ENCODE measurements at places on chromosomes 4 and X.

GRCh38 chr4:48372272-48372671 is 30.9 kb downstream of the SLAIN2 start:
- DNase-seq: no peak

DNA sequence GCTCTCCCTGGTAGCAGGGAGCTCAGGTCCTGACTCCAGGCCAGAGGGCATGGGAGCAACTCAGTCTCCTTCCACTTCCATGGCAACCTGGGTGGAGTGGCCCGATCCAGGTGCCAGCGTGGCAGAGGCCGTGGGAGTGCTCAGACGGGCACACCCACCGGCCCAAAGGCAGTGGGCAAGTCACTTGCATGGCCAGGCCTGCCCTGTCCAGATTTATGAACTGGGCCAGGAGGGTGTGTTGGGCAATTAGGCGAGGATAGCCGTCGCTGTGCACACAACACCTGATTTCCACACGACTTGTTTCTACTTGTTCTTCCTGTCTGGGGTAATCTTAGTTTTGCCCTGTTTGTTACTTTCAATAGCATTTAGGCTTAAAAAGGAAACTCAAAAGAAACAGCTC is 55.5 kb upstream of the NYX start:
- no peak for DNase-seq

DNA sequence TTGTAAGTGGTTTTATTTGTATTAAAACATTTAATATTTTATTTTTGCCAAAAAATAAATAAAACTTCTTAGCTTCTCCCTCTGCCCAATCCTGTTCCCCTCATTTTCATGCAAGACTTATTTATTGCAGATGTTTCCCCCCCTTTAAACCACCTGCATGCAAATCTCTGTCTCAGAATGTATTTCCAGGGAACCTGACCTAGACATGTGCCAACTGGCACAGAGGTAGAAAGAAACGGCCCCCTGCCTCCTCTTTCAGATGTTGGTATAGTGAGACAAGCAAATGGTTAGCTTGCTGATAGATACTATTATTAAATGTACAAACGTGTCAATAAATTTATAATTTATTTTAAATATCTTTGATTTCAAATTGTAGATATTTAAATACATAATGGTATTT is 47.1 kb downstream of the KLF3 start:
- no peak for DNase-seq

GRCh38 chrX:2958199-2958598 is 29.1 kb upstream of the ARSD start:
- DNase-seq: no peak

GRCh38 chr4:77159806-77160205 is 2.8 kb downstream of the CCNG2 start:
- no peak for DNase-seq

- DNase-seq: no peak
Measured at GRCh38 chr4:146654687-146655520, 16.2 kb downstream of the POU4F2 start.

DNA sequence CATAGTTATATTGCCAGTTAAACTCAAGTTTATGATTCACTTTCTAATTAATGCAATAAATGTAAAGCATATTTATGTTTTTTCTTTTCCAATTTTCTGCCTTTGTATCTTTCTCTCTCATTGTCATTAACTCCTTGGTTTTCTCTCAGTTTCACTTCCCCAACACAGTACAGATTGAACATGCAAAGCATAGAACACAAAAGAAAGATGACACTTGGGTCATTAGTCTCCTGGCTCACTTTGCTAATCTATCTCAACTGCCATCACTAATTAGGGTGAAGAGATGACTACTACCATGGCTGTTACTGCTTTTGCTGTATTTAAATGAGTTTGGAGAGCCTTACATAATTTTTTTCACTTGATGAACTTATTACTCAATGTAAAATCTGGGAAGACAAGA is 12.3 kb upstream of the NAA11 start:
- no peak for DNase-seq

- DNase-seq: no peak
Measured at GRCh38 chrX:14941301-14941700, 68.1 kb downstream of the MOSPD2 start.

- DNase-seq: peak; percentile 91
Measured at GRCh38 chr4:1856071-1856942, at the start of gene LETM1. LETM1 (minus strand) TSS chr4:1856156; CDS start chr4:1855950, 206 bp downstream.

- DNase-seq: no peak
Measured at GRCh38 chr4:156974264-156974663, 2.7 kb upstream of the PDGFC start.

DNA sequence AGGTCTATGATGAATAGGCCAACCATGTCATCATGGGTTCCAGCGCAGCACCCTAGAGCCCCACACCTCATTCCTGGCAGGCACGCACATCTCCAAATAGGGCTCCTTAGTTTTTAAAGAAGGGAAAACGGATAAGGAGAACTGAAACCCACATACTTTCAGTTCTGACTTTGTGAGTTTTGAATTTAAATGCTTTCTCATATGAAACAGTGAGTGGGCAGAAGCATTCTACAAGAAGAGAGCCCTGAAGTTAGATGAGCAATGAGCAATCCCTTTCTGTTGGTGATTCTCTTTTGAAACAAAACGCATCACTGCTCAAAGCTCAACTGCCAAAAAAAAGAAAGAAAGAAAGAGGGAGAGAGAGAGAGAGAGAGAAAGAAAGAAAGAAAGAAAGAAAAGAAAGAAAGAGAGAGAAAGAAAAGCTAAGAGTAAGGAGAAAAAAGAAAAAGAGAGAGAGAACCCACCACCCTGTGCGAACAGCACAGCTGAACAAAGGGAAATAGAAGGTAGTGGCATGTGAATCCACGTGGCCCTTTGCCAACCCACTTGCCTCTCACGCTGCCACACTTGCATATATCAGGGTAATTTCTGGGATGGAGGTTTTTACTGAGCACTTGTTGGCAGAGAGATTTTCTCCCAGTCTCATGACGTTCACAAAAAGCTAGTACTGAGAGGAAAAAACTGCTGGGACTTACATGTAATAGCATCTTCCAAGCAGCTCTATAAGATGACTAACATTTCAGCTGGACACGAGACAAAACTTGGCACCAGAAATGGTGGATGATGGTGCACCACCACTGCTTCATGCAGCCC is 31.0 kb downstream of the TMSB4X start:
- DNase-seq: no peak

- DNase-seq: no peak
Measured at GRCh38 chrX:82648062-82648461, 860.0 kb upstream of the POU3F4 start.

GRCh38 chrX:121755541-121755940 is 708.1 kb downstream of the GLUD2 start:
- no peak for DNase-seq

DNA sequence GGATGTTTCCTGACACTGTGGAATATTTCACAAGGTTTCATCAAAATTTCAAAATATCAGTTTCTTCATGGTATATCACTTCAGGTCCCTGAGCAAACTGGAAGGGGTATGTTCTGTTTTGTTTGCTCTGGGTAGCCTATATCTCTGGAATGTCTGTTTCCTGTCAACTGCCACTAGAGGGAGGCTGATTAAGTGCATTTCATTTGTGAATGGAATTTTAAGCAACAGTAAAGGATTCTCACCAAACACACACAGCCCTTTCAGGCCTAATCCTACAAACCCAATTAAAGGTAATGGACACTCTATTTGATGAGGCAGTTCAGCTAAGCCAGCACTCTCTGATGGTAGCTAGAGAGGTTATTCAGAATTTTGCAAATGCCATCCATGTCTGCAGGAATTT is 307.1 kb downstream of the TEX13A start:
- no peak for DNase-seq
